CD4-positive, alpha-beta T cell (primary cell): ENCODE measurements at places on chromosomes 2 and 18.
A peak's percentile ranks its signal among the peaks of the same experiment; 100 is the strongest.

GRCh38 chr2:33589444-33589843, 9.7 kb downstream of the FAM98A start:
- no peak for DNase-seq

DNA sequence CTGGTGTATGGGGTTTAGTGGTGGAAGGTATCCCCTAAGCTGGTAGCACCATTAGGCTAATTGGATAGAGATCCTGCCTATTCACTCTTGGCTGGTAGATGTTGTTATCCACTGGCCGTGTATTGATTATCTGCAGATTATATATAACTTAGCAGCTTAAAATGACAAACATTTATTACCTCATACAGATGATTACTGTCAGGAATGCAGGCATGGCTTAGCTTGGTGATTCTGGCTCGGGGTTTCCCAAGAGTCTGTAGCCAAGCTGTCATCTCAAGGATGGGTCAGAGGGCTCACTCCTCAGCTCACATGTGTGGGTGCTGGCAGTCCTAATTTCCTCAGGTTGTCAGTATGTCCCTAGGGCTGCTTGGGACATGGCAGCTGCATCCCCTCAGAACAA, 465.8 kb downstream of the PARD3B start:
- DNase-seq: no peak

- no peak for DNase-seq
These were observed 40.7 kb downstream of the CTDP1 start for GRCh38 chr18:79720359-79720733.

DNA sequence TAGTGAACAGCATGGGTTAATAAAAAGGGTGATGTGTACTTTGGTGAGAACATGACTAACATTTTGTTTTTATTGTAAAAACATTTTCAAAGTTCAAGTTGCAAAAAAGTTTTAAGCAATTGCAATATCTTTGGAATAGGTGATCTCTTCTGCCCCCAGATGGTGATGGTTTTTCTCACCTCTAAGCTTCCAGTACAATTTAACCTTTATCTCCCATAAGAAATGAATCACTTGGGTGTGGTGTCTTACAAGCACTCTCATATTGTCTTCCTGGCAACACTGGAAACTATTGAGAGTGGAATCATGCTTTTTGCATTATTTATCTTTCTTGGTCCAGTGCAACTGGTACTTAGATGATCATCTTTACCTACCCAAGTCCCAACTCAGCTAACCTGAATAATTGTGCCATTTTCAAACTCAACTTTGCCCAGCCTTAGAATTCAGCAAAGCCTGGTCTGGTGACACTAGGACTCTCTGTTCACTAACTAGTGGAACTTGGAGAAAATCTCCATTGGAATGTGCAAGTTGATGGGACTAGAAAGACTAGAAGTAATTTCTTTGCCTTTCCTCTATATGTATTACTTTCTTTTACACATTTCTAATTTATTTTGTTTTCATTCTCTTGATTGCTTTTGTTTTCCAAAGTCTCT, 964.7 kb upstream of the ZEB2 start:
- DNase-seq: no peak

DNA sequence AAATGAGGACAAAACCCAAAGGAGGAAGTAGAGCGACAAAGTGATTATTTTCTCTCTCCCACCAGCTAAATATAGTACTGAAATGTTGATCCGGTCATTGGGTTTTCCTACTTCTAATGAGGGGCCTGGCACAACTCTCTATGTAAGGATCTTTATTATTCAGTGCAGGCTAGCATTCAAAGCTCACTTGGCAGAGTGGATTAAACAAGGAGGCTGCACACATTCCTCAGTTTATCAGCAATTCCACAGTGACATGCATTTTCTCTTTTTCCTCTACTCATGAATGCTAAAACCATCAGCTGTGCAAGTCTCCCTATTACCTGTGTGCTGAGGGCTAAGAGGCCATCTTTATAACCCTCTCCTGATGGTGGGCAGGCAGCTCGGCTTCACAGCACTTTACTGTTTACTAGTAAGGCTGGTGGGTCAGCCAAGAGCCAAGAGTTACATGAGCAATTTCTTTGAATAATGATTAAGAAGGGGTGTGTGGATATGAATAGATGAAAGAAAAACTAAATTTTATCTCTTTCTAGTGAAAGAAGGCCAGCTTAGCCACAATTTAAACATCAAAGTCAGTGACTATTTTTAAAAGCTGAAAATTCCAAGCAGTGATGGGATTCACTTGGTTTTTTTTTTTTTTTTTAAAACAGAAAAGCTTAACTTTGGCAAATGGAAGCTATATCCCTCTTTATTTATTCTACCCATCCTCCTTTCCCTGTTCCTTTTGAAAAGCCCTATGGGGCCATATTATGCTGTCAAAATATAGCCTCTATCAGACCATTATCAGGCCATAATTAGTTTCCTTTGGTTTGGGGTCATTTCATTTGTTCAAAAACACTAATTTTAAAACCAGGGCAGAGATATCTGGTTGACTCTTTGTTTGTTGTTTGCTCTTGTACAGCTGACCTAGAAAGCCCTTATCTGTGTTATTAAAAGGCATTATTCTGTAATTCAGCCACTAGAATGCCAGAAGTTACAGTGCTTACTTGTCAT, 111.0 kb downstream of the RBM43 start:
- no peak for DNase-seq

DNA sequence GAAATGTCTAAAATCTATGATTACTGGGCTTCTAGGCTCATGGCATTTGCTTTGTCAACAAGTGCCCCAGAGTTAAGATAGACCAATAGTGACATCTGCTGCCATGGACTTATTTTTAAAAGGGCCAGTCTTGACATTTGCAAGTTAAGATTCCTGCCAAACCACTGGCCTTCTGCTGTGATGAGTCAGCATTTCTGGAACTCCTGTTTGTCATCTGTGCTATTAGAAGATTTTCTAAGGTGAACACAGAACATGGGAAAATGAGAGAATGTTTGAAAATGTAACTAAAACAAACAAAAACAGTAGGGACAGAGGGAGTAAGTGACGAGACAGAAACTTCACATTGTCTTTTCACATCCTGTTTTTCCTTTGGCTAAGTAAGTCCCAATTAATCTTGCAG, 93.7 kb upstream of the WDR75 start:
- DNase-seq: peak; percentile 69

GRCh38 chr2:38708900-38709566, 42.1 kb downstream of the SRSF7 start:
- DNase-seq: peak; percentile 36

DNA sequence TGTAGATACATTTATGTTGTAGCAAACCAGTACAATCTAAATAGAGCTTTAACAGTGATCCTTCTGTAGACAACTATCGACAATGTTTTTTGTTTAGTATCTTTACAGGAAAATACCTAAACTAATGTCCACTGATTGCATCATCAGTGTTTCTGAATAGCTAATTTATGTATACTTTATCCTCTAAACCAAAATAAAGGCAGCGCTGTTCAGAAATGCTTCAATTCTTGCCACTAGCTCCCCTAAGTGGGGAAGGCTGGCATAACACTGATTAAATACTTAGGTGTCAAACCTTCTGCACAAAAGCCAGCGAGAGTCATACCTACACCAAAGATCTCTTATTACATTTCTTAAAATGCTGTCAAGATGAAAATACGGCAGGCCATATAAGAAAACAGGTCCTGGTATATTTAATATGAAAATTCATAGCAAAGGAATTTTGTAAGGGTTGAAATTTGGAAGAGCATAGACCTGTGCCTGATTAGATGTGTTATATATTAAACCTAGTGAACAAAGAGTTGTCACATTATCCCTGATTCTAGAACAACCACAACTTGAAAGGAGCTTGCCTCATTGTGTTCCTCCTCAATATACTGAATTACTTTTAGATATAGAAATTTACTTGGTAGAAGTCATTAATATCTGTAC, 1693.4 kb upstream of the SLC39A10 start:
- DNase-seq: no peak

DNA sequence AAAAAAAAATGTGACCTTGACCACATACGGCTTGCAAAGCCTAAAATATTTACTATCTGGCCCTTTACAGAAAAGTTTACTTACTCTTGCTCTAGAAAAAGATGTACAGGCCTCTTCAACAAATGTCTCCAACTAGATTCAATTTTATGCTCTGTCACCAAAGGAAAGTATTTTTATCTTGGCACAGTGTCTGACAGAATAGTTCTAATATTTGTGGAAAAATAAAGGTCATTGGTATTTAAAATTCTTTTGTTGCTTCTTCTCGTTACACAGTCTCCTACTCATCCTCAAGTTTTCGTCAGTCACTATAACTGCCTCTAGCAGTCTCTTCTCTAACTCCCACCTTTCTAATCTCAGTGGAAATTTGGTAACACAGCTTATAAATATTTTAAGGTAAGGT, 1.4 kb downstream of the RBKS start:
- no peak for DNase-seq

GRCh38 chr2:228318218-228318617, 136.7 kb upstream of the SPHKAP start:
- DNase-seq: no peak

DNA sequence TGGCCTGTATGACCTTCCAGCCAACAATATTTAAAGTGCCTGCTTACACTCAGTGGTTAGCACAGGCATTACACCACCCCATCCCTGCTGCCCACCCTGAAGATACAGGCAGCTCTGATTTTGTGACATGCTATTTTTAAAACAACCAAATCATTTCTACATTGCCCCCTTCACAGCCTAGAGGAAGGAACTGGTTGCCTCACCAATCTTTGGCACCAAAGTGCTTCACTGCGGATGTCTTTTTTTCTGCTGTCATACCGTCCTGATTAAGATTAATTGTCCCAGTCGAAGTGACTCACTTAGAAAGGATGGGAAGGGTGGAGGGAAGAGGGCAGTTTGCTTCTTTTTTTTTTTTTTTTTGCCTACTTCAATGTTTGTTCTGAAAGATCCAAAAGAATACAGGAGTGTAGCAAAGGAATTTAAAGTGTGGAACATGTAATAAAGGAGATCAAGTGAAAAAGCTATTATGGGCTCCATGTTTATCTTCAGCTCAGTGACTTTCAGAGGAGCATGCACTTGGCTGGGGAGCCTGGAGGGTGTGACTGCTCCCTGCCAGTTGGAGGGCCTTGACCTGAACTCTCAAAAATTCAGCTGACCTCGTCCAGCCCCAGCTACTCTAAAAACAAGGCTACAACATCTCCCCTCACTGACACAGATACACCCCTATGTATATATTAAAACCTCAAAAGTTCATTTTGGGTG, 501.1 kb upstream of the TNP1 start:
- DNase-seq: no peak

GRCh38 chr2:44479127-44479887, 117.6 kb downstream of the CAMKMT start:
- peak; percentile 9 for DNase-seq

GRCh38 chr2:227411320-227411989, 23.7 kb upstream of the SCYGR1 start:
- no peak for DNase-seq

- peak; percentile 14 for DNase-seq
These were observed 223.7 kb upstream of the TRIB2 start for GRCh38 chr2:12493031-12493513.

DNA sequence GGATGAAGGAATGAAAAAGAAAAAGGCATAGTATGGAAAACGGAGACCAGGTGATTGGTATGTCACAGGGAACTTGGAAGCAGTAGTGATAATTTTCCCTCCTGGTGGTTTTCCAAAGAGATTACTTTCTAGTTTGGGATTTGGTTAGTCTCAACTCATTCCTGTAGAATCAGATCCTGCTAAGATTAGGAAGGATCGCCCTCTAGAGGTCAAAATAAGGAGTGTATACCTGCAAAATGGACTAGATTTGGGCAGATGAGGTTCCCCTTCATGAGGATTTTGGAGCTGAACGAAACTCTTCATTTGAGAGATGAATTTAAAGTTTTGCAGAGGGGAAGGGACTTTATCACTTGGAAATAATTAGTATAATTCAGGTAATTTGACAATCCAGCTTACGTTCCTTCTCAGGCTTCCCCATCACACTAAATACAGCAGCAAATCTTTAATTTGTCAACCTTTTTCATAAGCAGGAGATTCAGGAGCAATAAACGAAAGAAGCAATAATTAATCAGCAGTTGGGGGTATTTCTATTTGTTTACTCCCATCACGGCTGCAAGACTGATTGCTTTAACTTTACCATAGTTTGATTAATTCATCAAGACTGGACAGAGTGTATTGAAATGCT, 65.2 kb downstream of the CCDC195 start:
- DNase-seq: no peak

DNA sequence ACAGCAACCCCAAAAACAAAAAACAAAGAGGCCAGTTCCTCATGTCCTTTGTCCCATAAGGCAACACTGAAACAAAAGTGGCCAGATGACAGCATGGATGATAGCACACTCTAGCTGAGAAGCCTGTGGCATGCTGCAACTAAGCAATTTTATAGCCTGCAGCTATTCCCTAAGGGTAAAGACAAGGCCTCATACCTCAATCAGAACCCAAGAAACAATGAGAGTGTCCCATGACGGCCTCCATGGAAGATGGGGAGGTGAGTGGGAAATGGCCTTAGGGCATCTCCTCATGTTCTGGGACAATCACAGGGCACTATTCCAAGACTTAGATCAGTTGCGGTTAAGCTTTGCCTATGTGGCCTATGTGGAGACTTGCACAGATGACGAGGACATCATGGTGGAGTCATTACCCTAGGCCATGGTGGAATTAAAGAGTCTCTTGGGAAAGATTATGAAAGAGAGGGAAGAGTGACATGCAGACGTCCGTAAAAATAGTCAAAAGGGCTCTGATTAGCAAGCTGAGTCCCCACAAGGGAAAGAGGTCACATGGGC, 103.1 kb downstream of the INO80D start:
- DNase-seq: no peak

GRCh38 chr18:77161383-77161782, 28.8 kb upstream of the MBP start:
- DNase-seq: no peak

DNA sequence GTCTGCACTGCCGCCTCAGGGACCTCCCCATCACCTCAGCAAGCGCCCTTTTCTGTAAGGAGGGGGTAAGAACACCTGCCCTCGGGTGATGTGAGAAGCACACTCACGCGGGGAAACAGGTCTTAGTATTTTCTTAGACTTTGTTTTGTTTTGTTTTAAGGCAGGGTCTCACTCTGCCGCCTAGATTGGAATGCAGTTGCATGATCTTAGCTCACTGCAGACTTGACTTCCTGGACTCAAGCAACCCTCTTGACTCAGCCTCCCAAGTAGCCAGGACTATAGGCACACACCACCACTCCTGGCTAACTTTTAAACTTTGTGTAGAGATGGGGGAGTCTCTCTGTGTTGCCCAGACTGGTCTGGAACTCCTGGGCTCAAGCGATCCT, 37.1 kb downstream of the RAMP1 start:
- DNase-seq: no peak

- no peak for DNase-seq
These were observed 36.2 kb downstream of the KDM3A start for GRCh38 chr2:86477349-86477748.

DNA sequence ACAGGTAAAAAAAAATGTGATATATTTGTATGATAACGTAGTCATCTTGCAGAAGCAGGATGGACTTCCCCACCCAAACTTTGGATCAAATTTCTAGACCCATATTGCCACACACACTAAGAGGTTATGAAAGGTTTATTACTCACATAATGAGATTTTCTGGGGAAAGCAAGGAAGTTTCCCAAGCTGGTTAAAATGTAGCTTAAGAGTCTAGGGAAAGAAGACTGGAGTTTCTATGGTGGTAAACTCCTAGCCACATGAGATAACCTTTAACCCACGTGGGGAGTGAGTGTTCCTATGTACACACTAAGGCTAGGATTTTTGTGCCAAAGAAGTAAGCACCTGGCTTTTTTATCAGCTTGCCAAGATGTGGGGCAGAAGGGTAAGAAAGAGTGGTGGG, 335.7 kb upstream of the UBE2E3 start:
- no peak for DNase-seq

- no peak for DNase-seq
These were observed 463.0 kb upstream of the MYT1L start for GRCh38 chr2:2793925-2794560.
